Choroid plexus epithelial cell (primary cell): ENCODE measurements at places on chromosomes 7 and 10.
A peak's percentile ranks its signal among the peaks of the same experiment; 100 is the strongest.

- DNase-seq: peak; percentile 40
These were observed 78.9 kb downstream of the MKI67 start for GRCh38 chr10:128047351-128047750.

DNA sequence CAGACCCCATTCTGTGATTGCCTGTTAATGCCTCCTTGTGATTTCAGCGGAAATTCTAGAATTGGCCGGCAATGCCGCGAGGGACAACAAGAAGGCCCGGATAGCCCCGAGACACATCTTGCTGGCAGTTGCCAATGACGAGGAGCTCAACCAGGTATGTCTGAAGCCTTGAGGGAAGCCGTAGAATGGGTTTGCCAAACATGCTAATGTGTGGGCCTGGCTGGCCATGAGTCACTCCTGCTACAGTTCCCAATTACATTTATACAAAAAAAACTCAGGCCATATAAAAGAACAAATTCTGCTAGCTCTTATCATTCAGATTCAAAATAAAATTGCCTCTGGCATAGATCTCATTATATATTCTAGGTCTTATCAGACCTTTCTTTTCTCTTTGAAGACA, 37.4 kb downstream of the MACROH2A2 start:
- no peak for DNase-seq

DNA sequence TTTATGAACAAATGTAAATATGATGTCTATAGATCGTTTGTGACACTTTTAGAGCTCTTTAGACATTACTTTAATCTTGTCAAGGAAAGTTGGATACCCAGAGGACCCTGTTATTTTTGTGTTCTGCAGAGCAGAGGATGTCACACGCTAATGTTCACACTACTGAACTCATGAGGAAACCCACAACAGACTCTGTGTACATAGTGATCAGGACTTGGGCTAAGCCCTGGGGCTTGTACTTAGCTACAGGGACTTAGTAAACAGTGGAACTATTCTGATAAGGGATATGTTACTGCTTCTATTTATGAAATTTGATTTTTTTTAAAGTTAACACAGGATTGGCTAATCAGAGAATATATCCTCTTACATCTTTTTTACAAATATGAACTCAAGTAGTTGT, 36.1 kb upstream of the ZNF518A start:
- no peak for DNase-seq

DNA sequence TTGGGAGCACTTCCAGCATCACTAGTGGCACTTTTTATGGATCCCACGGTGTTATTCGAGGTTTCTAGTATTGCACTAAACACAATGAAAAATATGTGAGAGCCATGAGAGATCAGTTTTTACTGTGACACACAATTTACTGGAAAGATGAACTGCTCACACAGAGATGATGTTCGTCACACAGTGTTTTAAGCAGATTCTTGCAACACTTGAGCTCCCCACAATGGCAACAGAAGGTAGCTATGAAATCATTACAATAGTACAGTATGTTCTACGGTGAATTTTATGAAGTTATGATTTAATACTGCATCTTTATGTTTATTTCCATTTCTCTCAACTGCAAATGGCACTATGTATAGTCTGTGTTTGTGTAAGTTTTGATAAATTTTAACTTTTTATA, 27.4 kb upstream of the ENTPD1 start:
- DNase-seq: peak; percentile 84

DNA sequence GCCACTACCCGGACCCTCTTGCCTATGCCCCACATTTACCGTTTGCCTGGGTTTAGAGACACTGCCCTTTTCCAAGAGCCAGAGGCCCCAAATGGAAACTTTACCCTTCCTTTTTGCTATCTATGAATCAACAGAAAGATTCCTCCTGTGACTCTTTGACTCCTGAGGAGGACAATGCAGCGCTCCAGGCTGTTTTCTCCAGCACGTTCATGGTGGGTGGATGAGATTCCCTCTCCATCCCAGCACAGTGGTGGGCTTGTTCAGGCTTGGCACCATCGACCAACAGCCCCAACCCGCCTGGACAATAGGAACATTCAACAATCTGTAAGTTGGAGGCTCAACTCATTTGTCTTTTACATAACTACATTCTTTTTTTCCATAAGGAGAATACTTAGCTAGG, 55.9 kb downstream of the DLD start:
- DNase-seq: no peak
